Cortex of kidney (tissue), 1 donor: ENCODE measurements at places on chromosomes 16 and 17.

DNA sequence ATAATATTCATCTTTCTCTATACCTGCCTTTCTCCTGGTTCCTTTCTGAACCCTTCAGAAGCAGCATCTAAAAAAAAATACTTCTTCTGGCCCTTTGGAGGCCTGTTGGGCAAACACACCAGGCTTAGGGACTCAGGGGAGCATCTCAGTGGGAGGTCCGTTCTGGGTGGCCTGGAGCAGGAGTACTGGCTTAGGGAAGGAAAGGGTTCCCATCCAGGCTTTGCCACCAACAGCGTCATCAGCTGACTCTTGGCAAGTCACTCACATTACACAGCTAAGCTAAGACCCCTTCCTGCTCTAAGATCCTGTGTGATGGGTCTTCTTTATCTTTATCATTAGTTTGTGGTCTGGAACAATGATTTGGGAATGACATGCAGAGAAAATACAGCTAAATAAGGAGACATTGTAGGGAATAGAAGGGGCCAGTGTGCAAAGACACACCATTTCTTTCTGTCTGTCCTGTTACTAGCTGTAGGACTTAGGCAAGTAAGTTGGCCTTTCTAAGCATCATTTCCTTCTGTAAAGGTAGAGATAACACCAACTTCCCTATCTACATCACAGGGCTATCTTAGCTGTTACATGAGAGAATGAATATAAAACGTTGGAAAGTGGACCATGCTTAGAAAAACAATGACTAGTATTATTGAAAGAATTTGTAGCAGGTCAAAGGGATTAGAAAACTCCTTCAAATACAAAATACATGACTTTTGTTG lies 9.9 kb downstream of the PCTP start:
- DNase-seq = no peak

- DNase-seq = no peak
Measured at GRCh38 chr17:12320286-12320685, 299.6 kb downstream of the MAP2K4 start.

GRCh38 chr16:49657736-49658465 lies 198.0 kb downstream of the ZNF423 start:
- no peak for DNase-seq

DNA sequence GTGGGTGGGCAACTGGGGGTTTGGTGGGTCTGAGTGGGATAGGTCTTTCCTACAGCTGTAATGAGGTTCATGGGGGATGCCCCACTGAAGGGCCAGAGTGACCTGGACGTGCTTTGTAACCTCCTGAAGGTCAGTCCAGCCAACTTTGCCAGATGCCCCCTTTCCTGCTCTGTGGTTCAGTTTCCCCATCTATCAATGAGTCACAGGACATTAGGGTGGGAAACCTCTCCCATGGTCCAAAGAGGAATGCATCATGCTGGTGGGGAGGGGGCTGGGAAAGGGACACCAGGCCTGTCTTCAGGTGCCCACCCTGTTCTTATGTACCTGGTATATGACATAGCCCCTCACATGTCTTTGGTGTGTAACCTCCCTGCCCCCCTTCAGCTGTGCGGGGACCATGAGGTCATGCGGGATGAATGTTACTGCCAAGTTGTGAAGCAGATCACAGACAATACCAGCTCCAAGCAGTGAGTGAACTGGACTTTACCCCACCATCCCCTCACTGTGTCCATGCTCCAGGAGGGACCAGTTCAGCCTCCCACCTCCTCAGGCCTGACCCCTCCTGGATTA lies 24.0 kb upstream of the ALKBH5 start:
- DNase-seq = no peak

- no peak for DNase-seq
Measured at GRCh38 chr17:49498029-49498615, 3.0 kb downstream of the NGFR start.

DNA sequence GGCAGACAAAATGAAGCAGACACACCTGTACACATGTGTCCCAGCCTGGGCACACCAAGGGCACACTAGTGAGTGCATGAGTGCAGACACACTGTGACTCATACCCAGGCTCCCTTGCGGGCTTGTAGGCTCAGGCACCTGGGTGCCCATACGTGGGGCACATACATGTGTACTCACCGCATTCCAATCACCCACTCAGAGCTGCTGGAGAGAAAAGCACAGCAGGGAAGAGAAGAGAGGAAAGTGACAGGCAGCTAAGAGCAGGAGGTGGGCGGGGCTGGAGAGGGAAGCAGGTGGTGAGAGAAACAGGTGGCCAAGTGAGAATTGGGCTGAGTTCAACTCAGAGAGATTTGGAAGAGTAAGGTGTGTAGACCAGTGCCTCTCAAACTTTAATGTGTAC lies 54.0 kb downstream of the TMEM132E start:
- no peak for DNase-seq

DNA sequence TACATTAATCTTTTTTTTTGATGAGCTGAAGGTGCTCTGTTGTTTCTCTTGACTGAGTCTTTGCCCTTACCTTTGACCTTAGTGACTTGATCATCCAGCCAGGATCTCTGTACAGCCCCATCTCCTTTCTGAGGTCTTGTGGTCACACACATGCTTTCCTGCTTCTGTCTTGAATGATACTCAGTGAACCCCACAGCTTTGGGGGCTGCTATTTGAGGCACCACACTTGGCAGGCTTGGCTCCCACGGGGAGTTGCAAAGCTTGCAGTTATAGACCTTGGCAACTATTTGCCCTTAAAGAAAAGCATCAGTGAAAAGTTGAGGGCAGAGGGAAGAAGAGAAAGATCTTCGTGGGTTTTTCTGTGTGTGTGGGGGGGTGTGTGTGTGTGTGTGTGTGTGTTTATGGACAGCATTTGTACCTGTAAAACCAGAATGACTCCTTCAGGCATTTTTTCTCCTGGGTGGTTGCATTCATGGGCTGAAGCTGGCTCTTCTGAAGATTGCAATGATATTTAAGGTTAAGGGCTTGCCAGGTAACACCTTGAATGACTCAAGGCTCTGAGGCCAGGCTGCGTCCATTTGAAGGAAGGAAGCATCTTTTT lies 101.6 kb downstream of the MSI2 start:
- no peak for DNase-seq

DNA sequence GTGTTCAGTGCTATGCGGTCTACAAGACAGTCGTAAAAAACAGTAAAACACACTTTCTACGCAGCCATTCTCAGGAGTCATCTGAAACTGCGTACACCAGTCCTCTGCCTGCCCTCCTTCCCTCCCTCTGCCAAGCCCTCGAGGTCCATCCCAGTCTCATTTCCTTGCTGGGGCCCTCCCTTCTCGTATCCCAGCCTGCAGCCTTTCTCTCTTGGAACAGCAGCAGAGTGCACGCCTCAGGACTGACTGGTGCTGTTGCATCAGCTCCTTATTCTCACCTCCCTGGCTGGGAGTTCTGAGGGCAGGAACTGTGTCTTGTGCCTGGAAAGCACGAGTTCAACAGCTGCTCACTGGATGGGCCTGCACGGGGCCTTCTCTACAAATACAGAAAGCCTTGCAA lies 12.5 kb downstream of the FAHD1 start:
- DNase-seq = no peak

DNA sequence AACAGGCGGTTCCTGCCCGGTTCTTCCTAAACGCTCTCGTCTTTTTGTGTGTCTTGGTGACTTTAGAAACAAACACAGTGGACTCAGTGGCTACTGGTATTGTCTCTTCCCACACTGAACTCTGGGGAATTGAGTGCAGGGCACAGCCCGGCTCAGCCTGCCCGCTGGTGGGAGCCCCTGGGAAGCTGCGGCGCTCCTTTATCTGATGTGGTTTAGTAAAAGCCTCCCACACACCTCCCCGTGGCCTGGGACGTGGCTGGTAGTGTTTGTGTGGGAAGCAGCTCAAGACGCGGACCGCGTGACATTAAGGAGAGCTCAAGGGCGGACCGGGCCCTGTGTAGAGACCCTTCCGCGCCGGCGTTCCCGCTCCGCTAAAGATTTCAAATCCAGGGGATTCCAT lies 55.4 kb upstream of the PVALEF start:
- no peak for DNase-seq

GRCh38 chr17:74493331-74493833 lies 26.9 kb downstream of the CD300A start:
- DNase-seq = no peak

GRCh38 chr17:6823011-6823442 lies 8.5 kb downstream of the TEKT1 start:
- no peak for DNase-seq

DNA sequence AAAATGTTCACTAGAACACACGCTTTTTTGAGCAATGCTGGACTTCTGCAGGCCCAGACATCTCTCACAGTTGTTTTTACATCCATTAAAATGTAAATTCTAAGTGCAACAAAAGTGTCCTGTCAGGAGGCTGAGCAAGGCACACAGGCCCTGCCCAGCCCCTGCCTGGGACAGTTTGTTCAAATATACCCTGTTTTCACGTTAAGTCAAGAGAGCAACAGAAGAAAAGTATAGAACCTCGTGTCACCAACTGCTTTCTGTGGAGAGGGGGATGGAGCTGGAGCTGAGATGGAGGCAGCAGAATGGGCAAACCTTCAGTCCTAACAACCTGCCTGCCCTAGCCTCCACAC lies 4.3 kb upstream of the HOXB2 start:
- no peak for DNase-seq

GRCh38 chr16:75860326-75861053 lies 134.2 kb upstream of the CPHXL start:
- no peak for DNase-seq
